ENCODE measurements at places on chromosomes 3 and 15.

DNA sequence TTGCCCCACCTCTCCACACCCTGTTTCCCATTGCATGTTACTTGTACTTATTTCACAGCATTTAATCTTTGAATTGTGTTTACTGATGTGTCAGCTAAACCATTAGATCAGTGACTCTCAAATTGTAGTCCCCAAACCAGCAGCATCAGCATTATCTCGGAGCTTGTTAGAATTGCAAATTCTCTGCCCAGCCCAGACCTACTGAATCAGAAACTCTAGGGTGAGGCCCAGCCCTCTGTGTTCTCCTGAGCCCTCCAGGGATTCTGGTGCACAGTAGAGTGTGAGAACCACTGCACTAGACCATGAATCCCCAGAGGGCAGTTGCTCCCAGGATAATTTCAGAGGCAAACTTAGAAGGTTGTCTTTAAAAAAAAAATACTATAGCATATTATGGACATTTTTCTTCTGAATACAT lies 13.0 kb downstream of the PLD1 start:
- no peak for DNase-seq

DNA sequence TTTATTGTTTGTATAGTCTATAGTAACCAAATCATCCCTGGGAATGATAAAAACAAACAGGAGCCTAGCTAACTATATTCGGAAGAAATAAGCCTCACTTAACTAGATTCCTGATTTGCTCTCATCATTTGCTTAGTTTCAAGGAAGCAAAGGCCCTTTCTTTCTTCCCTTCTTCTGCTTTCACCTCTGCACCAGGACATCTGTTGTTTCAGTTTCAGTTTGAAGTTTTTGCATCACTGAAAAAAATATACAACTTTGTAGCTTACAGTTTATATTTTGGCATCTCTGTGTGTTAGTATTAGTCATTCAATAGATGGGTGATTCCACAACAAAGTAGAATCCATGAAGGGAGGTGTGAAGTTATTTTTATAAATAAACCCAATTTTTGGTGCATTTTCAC lies 113.6 kb upstream of the SNTN start:
- no peak for DNase-seq

DNA sequence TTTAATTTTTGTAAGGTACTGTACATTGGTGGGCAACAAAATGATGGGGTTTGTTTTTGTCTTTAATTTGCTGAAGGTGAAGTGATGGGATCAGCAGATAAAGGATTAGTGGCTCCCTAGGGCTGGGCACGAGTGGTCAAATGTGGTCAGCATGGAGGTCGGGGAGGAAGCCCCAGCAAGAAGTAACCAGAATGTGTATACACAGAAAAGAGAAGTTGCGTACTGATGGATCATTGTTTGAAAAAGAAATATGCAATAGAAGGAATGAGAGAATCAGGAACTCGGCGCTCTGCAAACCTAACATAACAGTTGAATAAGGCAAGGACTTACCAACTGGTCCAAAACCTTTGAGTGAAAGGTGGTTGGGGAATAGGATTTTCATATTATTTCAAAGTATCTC lies 1.5 kb downstream of the TMOD2 start:
- DNase-seq = no peak

DNA sequence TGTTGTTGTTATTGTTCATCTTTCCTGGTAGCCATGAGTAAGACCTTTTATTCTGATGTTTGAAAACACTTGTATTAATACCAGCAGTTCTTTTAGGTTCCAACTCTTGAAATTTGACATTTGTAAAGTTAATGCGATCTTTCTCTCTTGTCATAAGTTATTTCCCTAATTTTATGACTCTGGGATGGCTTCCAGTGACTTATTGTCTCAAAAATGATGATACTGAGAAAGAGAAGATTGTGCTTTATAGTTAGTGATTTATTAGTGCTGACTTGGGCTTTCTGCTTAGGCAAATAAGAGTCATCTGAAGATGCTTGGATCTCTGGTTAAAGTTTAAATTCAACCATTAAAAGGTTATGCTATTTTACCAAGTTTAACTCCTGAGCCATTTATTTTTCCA lies 715.2 kb downstream of the GRM7 start:
- DNase-seq = no peak
